ENCODE measurements at places on chromosomes 12 and 14.

DNA sequence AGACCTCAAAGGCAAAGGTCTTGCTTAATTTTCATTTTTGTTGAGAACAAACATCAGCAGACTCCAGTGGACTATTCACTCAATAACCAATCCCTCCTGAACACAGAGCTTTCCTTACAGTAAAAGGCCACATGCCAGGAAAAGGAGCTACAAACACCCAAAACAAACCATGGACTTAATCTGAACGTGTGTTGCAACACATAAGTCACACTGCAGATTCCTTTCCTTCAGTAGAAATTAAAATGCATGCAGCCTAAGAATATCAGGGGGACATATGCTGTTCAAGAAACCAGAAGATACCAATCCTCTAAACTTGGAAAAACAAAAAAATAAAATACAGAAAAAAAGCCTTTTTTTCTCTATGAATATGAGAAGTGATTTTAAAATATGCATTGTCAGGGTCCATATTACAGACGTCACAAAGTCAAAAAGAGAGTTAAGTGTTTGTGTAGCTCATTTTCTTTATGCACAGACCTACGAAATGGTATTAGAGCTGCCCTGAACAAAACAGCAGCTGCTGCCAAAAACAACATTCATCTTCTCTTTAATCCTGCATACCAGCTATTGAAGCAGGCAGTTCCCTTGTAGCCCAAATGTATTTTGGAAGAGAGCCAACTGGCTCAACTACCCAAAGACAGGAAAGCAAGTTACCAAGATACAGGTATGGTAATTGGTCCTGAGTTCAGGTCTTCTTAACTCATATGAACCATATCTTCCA is 26.2 kb downstream of the KITLG start:
- no peak for DNase-seq

- no peak for DNase-seq
Measured at GRCh38 chr14:49058511-49058910, 527.7 kb downstream of the RPS29 start.

GRCh38 chr12:50440288-50440687 is 39.6 kb downstream of the LARP4 start:
- no peak for DNase-seq

DNA sequence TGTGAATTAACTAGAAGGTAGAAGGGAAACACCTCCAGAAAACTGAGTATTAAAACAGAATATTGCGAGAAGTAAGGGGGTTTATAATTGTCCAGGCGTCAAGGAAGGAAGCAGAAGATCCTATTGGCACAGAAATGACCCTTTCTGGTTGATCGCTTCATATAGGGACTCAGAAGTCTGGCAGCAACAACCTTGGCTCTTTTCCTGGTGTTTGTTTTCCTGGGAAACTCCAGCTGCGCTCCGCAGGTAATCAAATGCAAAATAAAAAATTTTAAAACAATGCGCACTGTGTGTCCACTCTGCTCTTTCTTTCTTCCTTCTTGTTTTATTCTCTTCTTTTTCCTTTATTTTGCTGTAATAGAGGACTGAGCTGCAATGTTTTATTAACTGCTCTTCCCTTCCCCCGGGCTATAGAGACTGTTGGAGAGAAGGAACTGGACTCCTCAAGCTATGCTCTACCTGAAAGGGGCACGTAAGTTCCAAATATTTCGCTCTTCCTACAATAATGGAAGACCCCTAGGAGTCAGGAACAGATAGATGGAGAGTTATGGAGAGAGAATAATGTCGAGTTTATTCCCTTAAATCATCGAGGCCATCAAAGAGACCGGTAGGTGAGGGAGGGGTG is 737 bp downstream of the SPX start:
- DNase-seq: no peak

DNA sequence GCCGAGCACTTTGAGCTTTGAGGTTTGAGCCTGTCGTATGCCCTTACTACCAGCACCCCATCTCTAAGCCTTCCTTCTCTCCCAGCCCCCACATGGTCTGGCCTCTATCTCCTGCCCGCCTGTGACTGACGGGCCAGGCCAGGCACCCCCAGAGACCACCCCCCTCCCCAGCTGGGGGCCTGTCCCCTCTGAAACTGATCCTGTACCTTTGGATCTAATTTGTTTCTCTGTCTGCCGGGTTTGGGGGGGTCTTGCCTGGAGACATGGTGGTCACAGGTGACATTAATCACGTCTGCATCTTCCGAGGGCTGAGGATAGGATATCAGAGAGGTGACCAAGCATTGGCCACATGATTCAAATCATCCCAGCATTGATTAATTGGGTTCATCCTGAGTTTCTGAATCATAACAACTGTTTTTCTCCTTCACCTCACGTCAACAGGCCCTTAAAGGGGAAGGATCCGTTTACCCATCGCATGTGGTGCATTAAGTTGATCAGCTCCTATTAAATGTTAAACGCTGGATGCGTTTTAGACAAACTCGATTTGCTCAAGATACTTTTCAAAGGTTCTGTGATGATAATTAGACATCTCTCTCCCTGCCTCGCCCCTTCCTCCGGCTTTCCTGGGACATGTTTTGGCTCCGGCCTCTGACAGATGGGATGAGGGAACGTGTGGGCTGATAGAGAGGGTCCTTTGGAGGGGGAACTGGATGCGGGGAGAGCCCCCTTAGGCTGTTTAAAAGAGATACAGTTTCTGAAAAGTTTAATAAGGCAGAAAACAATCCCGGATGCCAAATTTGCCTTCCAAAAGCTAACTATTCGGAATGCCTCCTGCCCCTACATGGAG is 63.3 kb upstream of the TBX3 start:
- no peak for DNase-seq

DNA sequence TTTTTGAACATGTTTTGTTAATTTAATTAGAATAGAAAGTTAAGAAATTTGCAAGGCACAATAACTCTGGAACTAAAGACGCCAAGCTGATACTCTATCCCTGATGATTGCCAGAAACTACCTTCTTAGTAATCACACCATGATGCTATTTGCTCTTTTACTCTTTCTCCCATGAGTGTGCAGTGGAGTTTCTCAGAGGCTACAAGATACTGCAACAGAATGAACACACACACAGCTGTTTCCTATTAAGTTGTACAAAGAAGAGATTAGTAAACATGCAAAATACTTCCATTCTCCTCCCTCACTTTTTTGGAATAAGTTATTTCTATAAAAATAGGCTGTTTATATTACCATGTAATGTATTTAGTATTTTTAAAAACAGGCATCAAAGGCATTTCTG is 1367.5 kb downstream of the AACS start:
- DNase-seq: no peak

DNA sequence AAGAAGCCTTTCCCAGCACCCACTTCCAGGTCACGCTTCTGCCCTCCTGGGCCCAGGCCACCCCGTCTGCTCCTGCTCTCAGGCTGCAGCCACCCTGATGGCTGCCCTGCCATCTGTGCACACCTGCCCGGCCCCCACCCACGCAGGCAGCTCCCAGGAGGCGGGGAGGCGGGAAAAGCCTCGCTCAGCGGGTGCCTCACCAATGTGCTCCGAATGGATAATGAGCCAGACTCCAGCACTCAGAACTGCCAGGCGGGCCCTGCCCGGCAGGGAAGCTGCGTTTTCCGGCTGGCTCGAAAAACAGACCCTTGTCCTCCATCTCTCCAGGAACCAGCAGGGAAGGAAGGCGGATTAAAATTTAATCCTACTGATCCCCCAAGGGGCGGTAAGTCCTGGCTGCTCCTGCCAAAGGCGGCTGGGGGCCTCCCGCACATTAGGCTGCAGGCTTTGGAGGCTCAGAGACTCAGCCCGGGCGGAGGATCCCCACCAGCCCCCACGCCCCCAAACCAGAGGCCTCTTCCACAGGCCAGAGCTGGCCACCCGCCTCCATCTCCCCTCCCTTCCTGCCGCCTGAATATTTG is 104.0 kb downstream of the NCOR2 start:
- no peak for DNase-seq

GRCh38 chr14:100213587-100213955 is 25.4 kb upstream of the YY1 start:
- DNase-seq: no peak

GRCh38 chr12:91142221-91142631 is 30.9 kb upstream of the LUM start:
- no peak for DNase-seq

- no peak for DNase-seq
Measured at GRCh38 chr12:12520273-12520672, 42.4 kb downstream of the DUSP16 start.

GRCh38 chr14:101068313-101069227 is 165.0 kb upstream of the RTL1 start:
- no peak for DNase-seq

DNA sequence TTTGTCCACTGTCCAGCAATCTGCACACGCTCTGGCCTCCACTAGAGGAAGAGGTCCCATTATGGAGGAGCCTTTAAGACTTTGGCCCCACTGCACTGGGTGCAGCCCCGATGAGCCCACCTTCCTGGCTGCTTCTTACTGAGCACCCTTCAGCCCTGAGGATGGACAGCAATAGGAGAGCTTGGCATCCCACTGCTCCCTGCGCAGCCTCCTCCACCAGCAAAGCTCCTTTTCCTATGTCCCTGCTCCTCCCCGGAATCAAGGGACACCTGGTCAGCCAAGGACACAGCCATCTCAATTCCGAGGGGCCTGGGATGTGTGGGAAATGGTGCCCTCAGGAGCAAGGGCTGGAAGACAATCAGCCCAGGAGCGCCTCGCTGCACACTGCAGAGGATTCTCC is 94.7 kb downstream of the GCH1 start:
- DNase-seq: no peak

- DNase-seq: no peak
Measured at GRCh38 chr14:24991288-24991687, 58.7 kb downstream of the STXBP6 start.

Data from SW 1271 (cell line).